ENCODE measurements at places on chromosomes 4 and X.

DNA sequence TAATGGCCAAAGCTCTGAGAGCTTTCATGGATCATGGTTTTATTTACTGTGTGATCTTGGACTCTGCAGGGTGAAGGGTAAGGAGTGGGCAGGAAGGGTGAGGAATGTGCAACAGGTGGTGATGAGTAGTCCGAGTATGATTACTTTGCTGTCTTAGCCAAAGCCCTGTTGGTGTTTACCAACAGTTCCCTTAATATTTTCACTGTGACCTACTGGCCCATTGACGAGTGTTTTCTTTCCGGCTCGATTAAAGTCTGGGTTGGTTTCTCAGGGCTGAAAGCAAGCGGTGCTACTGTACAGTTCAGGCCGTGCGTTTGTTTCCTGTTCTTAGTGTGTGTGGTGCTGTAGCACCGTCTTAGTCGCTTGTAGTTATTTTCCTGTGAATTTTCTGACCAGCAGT lies 2.6 kb downstream of the ARHGAP24 start:
- no peak for DNase-seq

DNA sequence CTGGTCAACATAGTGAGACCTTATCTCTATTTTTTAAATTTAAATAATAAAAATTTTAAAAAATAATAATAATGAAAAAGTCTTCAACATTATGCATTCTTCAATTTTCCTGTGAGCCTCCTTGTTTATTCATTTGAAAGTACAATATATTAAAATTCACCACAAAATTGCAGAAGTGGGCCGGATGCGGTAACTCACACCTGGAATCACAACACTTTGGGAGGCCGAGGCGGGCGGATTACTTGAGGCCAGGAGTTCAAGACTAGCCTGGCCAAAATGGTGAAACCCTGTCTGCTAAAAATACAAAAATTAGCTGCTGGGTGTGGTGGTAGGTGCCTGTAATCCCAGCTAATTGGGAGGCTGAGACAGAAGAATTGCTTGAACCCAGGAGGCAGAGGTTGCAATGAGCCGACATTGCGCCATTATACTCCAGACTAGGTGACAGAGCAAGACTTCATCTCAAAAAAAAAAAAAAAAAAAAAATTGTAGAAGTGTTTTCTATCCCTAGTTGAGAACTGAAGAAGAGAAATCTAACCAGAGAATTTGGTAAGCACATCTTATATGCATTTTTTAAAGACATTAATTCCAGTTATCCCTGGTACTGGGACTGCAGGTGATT lies 56.9 kb downstream of the RBM47 start:
- peak; percentile 23 for DNase-seq

DNA sequence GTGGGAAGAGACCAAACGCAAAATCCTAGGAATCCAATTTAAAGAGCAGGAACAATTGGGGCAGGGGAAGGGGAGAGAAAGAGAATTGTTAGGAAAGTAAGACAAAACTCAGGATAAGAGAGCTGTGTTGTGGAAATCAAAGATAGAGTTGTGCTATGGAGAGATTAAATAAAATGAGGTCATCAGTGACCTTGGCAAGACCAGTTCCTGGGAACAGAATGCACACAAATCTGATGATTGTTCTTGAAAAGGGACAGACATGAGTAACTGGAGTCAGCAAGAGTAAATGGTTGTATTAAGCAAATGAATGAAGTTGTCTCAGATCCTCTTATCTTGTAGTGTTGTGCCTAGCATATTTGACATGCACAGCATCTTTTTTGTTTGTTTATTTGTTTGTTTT lies 267.4 kb downstream of the IL1RAPL1 start:
- no peak for DNase-seq

- no peak for DNase-seq
Observed at GRCh38 chr4:24197955-24198354, 308.1 kb upstream of the PPARGC1A start.

DNA sequence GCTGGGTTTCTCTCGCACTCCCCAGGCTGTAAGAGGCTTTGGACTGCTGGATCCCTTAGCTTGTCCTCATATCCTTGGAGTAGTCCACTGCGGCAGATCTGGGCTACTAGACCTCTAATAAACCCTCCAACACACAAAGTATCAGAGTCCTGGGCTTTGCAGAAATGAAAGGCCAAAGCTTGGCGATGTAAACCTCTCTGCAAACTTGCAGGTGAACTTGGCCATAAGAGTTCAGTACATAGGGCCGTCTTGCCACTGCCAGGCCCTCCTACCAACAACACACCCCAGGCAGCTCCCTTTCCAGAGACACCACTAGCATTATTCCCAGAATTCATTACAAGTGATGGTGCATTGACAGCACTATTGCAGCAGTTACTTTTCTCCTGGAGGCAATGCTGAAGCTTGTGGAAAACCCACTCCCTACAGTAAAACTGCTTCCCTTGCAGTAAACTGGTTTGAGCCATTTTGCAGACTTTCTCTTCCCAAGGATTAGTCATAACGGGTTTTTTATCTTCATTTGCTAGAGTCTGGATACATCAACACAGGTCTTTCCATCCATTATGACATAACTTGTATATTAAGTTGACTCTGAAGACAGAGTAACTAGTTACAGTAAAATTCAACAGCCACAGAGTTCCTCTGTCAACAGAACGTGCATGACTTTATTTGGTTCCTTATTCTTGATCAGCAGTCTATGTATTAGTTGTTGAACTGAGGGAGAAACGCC lies 2.4 kb downstream of the ANKRD50 start:
- peak; percentile 36 for DNase-seq

GRCh38 chr4:133084421-133084820 lies 64.7 kb upstream of the PCDH10 start:
- DNase-seq, result no peak

DNA sequence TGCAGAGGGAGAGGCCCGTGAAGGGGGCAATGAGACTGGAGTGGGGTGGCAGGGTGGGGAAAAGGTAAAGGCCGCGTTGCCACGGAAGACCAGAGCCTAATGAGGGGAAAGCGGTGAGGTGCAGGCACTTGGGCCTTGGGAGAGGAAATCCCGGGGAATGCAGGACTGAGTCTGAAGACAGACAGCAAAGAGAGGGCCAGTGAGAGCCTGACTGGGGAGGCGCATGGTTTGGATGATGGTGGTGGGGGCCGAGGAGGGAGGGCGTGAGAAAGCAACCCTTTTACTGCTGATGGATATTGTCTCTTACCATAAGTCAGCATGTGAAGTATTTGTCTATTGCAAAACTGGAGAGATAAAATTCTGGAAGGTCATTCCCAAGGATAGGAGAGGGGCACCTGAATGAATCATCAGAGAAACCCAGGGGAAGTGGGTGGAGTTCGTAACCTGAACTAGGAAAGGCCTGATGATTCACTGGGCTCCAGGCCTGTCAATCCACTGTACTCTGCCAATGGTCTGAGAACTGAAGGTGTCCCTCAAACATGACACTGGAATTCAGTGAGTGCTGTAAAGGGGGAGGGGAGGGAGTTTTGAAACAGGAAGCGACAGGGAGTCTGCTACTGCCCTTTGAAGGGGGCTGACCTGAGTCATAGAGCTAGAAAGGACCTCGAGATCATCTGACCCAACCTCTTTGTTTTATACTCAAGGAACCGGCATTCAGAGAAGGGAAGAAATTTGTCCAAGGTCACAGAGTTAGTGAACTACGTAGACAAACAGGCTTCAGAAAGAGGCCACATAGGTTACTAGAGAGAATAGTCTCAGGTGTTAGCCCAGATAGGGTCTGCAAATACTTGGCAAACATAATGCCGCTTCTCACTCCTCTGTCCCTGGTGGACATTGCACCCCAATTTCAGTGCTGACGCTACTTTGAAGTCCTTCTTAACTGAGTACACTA lies 52.2 kb downstream of the NALF2 start:
- DNase-seq, result no peak

DNA sequence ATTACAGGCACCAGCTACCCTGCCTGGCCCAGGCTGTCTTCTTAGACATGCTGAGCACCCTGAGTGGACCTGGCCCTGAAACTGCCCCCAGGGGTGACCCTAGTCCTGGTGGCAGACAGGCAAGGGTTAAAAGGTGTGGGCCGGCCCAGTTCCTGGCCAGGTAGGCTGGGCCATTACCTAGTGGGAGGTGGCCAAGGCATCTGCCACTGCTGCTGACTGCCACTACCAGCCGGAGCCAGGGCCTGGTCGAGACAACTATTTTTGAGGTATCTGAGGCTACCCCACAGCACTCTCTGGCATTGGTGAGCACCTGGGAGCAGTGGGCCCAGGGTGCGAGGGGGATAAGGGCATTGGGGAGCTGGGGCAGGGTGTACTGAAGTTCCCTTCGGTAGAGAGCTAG lies at the start of gene CCDC120:
Gene CCDC120 (plus strand): TSS at position 206 of the 400 bp plus-strand sequence. CDS start 3,043 bp downstream, outside the sequence.
- DNase-seq, result no peak

DNA sequence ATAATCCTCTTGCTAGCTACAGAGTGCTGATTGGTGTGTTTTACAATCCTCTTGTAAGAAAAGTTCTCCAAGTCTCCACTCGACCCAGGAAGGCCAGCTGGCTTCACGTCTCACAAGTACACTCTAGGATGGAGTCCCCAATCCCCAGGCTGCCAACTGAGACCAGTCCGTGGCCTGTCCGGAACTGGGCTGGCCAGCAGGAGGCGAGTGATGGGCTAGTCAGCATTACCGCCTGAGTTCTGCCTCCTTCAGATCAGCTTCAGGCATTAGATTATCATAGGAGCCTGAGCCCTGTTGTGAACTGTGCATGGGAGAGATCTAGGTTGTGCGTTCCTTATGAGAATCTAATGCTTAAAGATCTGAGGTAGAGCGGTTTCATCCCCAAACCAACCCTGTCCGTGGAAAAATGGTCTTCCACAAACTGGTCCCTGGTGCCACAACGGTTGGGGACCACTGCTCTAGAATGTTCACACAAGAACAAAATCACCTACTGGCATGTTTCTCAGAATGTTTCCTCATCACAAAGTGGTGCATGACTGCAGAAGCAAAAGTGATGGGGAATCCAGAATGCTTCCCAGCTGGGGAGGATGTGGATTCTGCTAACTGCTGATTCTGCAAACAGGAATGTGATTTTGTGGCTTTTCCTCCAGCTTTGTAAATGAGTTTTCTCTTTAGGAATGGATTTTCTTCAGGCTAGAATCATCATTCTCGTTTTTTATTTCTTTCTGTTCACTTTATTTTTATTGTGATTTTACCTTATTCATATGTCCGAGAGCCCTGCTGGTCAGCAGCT lies 40.9 kb downstream of the SEPTIN11 start:
- DNase-seq, result no peak

GRCh38 chrX:155068165-155068564 lies 2.8 kb downstream of the CMC4 start:
- peak; percentile 55 for DNase-seq

GRCh38 chr4:15478724-15479088 lies 9.0 kb downstream of the CC2D2A start:
- DNase-seq, result no peak

GRCh38 chr4:139919521-139919920 lies 234.5 kb downstream of the MAML3 start:
- no peak for DNase-seq

DNA sequence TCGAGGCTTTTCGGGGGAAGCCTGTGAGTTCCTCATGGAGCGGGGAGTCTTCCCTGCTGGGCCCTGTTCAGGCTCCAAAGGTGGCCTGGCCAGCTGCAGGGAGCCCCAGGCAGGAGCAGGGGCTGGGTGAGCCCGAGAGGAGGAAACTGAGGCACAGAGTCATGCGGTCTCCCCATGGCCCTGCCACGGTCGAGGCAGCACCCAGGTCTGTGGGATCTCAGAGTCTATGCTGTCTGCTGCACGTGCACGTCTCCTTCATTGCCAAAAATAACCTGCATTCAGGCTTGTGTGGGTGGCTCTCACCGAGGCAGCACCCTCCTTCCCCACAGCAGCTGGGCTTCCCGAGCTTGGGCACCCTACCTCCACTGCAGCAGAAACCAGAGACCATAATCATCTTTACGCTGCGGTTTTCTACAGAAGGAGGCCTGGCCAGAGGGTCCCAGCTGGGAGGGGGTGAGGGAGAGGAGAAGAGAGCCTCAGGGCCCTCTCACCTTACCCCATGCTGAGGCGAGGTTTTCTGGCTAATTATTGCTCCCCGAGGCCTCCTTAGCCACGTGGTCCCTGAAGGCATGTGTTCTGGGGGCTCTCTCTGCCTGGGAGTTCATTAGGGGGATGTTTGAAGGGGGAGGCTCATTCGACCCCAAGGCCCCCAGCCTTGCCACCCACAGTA lies 64.3 kb downstream of the CPZ start:
- DNase-seq, result no peak

DNA sequence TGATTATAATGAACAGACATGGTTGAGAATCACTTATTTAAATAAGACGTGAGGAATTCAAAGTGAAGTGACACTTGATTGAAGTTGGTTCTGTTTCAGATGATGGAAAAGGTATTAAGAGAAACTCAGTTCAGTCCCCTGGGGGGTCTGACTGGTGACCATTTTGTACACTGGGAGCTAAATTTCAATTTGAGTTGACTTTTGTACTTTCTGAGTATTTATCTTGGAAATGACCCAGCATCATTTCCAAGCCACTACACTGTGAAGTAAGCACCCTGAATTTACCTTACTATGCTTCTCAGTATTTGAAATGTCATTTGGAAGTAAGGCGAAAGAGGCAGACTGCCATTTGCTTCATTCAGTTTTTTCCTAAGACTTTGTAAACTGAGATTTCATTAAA lies 73.4 kb downstream of the CNOT6L start:
- DNase-seq, result no peak

DNA sequence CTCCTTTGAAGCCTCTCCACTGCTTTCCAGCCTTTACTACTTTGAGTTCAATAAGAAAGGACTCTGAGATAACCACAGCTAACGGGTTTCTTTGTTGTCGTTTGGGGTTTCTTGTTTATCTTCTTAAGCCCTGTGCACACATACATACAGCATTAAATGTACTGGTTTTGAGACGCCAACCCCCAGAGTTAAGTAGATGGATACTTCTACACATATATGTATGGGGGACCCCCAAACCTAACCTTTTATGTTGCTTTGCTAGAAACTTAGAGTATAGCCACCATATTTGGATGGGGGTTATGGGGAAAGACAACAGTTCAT lies 697 bp downstream of the CEP135 start:
- no peak for DNase-seq

GRCh38 chr4:122978109-122978508 lies 55.7 kb upstream of the NUDT6 start:
- DNase-seq, result no peak

DNA sequence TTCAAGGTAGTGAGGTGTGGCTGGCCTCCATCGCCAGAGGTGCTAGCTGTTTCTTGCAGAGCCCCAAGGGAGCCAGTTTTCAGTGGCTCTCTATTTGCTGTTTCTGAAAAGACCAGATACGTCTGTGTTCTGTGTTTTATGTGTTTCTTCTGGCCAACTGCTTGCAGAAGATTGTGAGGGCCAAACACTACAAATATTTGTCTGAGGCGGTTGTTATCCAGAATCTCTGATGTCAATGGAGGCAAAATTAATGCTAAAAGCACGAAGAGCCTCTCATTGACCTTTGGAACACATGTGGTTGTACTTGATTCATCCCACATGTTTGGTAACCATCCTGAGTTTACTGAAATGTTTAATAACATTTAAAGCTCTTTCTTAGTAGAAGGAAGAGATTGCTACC lies 113.9 kb downstream of the CT47B1 start:
- no peak for DNase-seq

DNA sequence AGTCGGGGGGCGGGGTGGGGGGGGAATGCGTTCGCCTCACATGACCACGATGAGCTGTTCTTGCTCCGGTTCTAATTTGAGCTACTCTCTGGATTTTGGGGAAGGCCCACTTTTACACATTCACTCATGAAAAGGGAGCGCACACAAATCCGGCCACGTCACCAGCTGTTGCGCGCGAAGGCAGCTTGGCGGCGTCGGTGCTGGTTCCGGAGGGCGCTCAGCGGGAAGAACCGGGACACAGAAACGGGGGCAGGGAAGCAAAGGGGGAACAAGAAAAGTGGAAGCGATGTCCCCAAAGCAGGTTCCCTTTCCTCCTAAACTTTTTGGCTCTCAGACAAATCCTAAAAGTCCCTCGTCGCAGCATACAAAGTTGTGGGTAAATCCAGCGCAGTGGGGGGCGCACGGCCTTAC lies 605 bp downstream of the ANXA5 start:
- peak; percentile 98 for DNase-seq

Data from inflammatory macrophage treated with lipopolysaccharide for 4 hours (primary cell).